ENCODE measurements at places on chromosomes 11 and 22. TPM values are rescaled to one million over a fixed set of nuclear protein-coding genes. Genes with fewer than 3 reads are reported as not detected.

DNA sequence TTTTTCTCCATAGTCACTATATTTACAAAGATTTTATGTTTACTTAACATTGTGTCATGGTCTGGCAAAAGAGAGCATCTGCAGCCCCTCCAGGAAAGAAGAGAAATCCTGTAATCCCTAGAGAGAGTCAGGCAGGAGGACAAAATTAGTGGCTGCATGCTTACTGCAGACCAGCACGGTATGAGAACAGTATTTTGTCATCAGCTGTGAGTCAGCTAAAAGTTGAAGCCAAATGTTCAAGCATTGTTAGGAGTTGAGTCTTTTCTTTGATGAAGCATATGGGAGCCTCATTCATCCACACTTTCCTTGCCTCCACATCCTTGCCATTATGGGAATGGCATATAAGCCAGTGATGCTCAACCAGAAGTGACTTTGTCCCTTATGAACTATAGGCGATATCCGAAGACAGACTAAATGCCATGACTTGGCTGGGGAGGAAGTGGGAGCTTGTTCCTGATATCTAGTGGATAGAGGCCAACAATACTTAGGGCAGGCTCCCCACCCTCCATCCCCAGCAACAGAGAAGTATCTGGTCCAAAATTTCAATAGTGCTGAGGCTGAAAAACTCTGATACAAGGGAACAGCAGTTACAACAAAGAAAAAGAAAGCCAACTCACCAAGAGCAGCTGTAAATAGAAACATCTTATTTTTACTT lies 112.0 kb upstream of the OR5AK2 start:
- no peak overlapping the region for H3K27ac ChIP-seq
- no peaks in the 10 kb centered on the region for H3K4me1 ChIP-seq
- H3K27me3 ChIP-seq = no peaks in the 10 kb centered on the region
- no peaks in the 10 kb centered on the region for H3K36me3 ChIP-seq

- DNase-seq = no peak
- H3K27me3 ChIP-seq = peaks cover 4% of the 10 kb centered on the region
- no peaks in the 10 kb centered on the region for H3K4me1 ChIP-seq
Observed at GRCh38 chr11:57155400-57155799, 26.4 kb upstream of the LRRC55 start.

DNA sequence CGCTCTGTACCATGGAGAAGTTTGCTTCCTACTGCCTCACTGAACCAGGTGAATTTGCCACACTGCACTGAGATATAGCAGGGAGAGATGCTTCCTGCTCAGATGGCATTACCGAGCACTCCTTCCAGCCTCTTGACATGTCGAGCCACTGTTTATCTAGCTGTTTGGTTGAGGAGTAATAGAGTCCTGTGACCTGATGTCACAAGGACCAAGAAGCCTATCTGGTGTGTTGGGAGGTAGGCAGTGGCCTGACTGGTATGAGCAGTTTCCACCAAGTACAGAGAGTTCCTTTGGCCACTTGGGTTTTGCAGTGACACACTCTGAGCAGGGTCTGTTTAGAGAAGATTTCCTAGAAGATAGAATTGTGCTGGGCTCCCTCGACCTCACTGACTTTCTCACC lies 5.2 kb downstream of the ACAD8 start:
- H3K36me3 ChIP-seq = peaks cover 39% of the 10 kb centered on the region
- H3K27me3 ChIP-seq = no peaks in the 10 kb centered on the region
- peaks cover 29% of the 10 kb centered on the region for H3K4me1 ChIP-seq
- no peak overlapping the region for H3K4me3 ChIP-seq
- H3K27ac ChIP-seq = no peak overlapping the region

- peaks cover 84% of the 10 kb centered on the region for H3K4me1 ChIP-seq
- no peak overlapping the region for H3K27ac ChIP-seq
- DNase-seq = no peak
- H3K4me3 ChIP-seq = no peak overlapping the region
- peaks cover 12% of the 10 kb centered on the region for H3K36me3 ChIP-seq
Observed at GRCh38 chr11:12125609-12126149, 15.3 kb downstream of the MICAL2 start.

DNA sequence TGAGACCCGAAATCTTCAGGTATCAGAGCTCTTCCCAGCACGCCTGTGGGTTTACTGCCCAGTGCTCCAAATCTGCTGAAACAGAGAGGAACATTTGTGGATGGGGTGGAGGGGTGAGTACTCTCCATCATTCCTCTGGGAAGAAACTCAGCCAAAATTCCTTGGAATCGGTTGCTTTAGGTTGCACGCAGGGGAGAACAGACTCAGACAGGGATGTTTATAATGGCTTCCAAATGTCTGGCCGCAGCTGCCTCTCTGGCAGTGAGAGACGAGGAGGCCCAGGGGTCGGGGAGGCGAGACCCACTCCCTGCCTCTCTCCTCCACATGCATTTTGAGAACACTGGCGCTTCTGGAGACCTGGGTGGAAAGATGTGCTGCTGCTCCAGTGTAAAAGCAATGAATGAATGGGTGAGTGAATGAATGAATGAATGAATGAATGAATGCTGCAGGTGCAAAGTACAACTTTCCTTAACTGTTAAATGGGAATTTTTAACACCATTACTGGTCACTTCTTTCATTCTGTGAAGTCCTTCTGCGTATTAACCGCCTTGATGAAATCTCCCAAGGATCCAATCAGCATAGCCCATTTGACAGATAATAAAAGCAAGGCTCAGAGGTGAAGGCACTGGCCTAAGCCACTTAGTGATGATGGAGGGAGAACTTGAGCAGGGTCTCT lies 437.4 kb downstream of the MIAT start:
- no peak overlapping the region for H3K4me3 ChIP-seq
- H3K36me3 ChIP-seq = no peaks in the 10 kb centered on the region
- no peaks in the 10 kb centered on the region for H3K4me1 ChIP-seq
- H3K27ac ChIP-seq = no peak overlapping the region

LARGE2 gene
- 1.1 TPM for total RNA-seq

DNA sequence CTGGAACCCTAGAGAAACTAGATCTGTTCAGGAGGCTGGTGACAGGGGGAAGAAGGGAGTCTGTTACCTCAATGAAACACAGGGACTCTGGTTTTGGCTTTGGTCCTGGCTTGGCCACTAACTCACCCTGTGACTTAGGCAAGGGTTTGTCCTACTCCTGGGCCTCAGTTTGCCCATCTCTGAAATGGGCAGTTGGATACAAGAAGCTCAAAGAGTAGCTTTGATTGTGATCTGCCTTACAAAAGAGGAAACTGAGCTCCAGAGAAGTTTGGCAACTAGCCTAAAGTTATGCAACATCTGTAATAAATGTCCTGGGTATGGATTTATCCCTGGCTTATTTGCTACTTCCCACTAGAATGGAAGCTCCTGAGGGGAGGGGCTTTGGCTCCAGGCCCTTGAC lies 24.0 kb upstream of the LMO1 start:
- H3K36me3 ChIP-seq = no peaks in the 10 kb centered on the region
- no peak overlapping the region for H3K27ac ChIP-seq
- no peak overlapping the region for H3K4me3 ChIP-seq
- H3K27me3 ChIP-seq = peaks cover 11% of the 10 kb centered on the region
- H3K4me1 ChIP-seq = no peaks in the 10 kb centered on the region

GRCh38 chr11:69996451-69996850 lies 81.7 kb upstream of the ANO1 start:
- peaks cover 12% of the 10 kb centered on the region for H3K4me1 ChIP-seq
- no peaks in the 10 kb centered on the region for H3K36me3 ChIP-seq
- H3K27ac ChIP-seq = no peak overlapping the region
- no peak for DNase-seq
- no peak overlapping the region for H3K4me3 ChIP-seq

- DNase-seq = no peak
- H3K36me3 ChIP-seq = no peaks in the 10 kb centered on the region
- no peaks in the 10 kb centered on the region for H3K27me3 ChIP-seq
- peaks cover 61% of the 10 kb centered on the region for H3K4me1 ChIP-seq
- H3K4me3 ChIP-seq = no peak overlapping the region
Observed at GRCh38 chr11:117825538-117826189, 1.1 kb upstream of the FXYD2 start.

Data from activated CD4-positive, alpha-beta memory T cell treated with anti-CD3 and anti-CD28 coated beads, Interleukin-2, amount 10 ng/mL, durations not matched to agents 7 days and 5 days (primary cell).